ENCODE measurements at places on chromosomes 2 and 18.

GRCh38 chr2:42371611-42372473 lies 10.8 kb upstream of the COX7A2L start:
- no peak for DNase-seq

DNA sequence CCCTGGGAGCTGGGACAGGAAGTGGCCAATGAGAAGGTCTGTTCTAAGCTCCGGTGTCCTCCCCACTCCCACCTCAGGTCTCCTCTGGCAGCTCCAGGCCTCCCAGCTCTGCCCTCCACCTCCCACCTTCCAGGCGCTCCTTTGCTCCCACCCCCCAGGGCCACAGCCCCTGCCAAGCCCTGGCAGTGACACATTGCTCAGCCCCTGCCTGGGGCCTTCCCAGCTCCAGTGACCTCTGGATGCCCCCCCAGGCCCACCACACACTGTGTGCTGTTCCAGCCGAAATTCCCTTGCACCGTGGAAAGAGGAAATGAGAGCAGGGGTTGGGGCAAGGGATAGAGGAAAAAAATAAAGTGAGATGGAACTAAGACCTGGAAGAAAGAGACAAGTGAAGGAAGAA lies 289.6 kb downstream of the CYP26B1 start:
- no peak for DNase-seq

- no peak for DNase-seq
Observed at GRCh38 chr2:145653553-145653952, 1133.6 kb upstream of the ZEB2 start.

DNA sequence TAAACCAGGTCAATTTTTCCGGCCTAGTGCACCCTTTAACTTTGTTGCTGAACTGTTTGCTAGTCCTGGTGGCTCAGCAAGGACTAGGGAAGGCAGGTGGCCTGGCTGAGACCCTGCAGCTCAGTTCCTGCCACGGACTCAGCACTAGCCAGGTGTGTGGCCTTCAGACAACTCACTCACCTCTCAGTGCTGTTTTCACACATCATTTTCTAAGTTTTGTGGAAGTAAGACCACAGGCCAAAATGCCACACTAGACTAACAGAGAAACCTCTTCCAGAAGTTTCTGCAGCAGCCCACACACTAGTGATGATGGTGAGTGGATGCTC lies 65.9 kb upstream of the SLC1A4 start:
- DNase-seq = no peak

DNA sequence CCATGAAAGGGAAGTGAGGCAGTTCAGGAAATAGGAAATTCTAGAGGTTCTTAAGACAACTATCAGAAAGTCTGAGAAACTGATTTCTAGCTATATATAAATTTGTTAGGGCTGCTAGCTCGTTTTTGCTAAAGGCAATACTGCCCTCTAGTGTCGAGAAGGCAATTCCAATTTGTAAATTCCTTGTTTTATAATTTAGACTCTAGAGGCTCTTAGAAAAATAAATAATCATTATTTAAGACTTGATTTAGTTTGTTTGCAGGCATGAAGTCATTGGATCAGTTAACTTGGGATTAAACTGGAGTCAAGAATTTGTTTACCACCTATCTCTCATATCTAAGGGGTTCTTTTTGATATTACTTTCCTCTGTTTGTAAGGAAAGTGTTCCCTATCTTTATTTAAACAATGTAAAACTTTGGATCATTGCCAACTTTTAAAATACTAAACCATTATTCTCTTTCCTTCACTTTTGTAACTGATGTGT lies 66.2 kb downstream of the ACVR2A start:
- DNase-seq = no peak

DNA sequence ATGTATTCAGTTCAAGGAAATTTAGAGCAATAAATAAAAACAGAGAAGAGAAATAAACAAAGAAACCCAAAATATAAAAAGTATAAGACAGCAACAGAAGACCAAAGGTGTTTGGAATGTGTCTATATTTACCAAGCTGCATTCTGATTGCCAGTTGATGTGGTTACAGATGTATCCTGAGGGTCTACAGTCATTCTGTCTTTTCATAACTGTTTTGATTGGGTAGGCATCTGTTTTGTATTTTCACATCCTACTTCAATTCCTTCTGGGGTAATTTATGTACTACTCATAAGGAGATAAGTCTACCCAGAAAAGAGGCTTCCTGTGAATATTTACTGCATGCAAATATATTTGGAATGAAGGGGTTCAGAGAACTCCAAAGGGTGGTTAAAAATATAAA lies 596.8 kb upstream of the GCFC2 start:
- DNase-seq = no peak

DNA sequence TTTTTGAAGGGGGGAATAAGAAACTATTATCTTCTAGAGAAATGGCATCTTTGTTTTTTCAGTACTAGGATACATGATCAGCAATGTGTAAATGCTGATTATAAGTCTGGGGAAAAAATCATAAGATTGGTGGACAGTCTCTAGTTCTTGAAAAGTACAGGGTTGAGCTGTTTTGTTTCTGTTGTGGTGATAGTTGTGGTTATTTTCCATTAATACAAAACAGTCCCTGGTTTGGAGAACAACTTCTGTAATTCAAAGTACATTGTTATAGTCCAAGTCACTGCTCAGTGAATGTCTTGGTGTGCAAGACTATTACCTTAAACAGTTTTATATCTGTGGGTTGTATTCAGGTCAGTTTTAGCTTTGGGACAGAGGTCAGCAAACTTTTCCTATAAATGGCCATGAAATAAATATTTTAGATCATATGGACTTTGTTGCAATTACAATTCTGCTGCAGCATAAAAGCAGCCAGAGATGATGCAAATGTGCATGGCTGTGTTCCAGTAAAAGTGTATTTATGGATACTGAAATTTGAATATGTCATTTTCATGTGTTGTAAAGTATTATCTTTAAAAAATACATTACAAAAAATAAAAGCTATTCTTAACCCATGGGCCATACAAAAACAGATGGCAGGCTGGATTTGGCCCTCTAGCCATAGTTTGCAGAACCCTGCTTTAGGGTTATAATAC lies 111.0 kb downstream of the CERS6 start:
- no peak for DNase-seq

- DNase-seq = no peak
Observed at GRCh38 chr2:185132501-185133041, 534.2 kb downstream of the ZNF804A start.

DNA sequence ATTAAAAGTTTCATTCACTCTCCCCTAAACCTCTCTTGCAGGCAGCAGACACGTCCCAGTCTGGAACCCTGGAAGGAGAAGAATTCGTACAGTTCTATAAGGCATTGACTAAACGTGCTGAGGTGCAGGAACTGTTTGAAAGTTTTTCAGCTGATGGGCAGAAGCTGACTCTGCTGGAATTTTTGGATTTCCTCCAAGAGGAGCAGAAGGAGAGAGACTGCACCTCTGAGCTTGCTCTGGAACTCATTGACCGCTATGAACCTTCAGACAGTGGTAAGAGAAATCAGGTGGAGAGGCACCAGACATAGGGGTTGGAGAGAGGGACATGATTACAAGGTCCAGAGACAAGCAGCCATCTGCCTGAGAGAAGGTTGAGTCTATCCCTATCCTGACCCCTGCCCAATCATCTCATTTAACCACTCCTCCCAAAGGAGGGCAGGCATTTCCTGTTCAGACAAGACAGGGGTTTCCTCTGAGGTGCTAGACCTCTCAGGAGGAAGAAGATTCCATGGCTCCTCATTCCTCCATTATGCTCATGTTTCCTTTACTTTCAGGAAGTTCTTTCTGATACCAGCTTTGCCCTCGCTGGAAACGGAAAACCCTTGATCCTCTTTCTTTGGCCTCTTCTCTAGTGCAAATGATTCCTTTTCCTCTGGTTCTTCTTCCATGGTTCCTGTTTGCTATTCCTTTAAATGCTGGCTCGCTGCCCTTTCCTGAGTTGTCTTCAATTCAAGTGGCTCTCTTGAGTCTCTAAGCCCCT lies 15.1 kb downstream of the PLCD4 start:
- no peak for DNase-seq

DNA sequence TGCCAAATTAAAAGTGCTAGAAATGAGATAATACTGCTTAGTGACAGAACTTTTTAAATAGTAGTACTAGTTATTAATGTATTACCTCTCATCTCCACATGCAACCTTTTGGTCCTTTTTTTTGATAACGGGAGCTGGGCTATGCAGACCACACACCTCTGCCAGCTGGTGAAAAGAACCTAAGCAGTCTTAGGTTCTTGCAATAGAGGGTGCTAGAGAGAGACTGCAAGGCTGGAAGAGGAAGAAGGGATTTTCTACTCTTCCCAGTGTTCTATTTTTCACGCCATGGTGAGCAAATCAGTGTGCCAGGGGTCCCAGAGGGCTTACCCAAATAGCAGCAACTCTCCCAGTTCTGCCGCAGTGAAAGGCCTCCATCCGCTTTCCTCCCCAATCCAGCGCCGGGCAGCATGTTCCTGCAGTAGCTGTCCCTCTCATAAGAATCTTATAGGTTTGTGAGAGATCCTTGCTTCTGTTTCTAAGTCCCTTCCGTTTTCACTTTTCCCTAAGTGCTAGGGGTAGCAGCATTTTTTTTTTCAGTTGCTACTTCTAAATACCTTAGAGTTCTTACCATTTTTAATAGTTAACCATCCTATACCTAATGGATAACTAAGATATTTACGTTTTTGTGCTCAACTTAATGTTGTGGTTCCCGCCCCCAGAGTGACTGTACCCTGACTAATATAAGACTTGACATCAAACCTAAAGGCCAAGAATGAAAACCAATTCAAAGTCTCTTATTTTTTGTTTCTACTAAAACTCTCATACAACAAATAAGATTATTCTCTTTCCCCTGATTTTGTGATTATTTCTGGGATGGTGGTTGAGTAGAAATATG lies 69.4 kb upstream of the UBE2E3 start:
- DNase-seq = no peak

DNA sequence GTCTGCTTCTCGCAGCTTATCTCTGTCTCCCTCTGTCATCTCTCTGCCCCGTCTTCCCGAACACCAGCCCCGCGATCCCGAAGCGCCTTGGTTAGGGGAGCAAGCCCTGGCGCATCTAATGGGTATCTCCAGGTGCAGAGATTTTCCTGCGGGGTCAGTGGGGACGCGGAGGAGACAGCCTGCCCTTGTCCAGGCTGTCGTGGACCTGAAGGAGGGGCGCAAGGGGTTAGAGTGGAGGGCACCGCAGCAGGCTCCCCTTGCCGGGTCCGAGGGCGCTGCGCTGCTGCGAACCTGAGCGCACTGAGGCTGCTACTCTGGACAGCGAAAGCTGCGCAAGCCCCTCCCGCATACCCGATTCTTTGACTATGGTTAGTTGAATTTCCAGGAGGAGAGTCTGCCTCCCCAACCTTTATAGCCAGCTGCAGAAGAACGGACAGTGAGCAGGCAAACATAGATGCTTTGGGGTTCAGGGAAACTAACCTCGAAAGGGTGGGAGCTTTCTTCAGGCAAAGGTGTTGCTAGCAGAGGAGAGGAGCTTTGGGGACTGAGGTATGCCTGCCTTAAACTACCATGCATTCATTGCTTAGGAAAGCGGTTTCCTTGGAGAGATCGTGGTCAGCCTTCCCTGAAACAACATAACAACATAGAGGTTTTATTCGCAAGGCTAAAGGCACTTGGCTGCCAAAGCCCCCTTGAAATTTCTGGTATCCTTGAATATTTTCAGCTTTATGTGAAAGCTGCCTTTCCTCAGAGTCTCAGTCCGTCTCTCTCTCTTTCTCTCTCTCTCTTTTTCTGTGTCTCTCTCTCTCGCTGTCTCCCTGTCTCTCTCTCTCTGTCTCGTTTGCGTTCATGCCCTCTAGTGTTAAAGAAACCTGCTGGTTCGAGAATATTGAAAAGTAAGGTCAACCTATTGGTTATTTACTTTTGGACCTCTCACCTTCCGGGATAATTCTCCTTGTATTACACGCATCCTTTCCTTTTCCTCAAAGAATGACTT lies 1.6 kb downstream of the GALNT13 start:
- DNase-seq = no peak

- DNase-seq = no peak
Observed at GRCh38 chr2:103161456-103162289, 399.8 kb downstream of the TMEM182 start.

GRCh38 chr2:235605312-235606003 lies 111.6 kb downstream of the AGAP1 start:
- DNase-seq = peak; percentile 90

DNA sequence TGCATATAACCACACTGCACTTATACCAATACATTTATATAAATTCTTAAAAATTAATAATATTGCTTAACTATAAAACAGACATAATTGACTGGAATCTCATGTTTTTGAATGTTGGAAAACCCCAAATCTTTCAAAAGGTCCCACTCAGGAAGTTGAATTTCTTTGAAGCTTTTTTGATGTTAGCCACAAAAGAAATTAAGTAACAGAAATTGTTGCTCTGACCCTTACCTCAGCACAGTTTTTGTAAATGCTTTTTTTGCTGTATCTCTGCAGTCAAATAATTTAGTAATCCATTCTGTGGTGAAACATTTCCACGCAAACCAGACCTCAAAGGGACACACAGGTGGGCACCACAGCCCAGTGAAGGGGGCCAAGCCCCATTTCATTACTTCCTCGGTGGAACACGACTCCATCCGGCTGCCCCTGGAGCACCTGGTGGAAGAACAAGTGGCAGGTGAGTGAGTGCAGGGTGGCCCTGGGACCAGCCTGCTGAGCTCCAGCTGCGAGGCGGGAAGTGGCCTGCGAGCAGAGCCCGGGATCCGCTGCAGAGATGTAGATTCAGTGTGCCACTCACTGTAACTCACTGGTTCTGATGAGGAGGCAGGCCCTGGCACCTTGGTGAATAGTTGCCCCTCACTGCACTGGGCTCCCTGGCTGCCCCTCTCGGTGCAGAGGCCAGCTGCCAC lies 8.4 kb downstream of the SCLY start:
- peak; percentile 75 for DNase-seq

DNA sequence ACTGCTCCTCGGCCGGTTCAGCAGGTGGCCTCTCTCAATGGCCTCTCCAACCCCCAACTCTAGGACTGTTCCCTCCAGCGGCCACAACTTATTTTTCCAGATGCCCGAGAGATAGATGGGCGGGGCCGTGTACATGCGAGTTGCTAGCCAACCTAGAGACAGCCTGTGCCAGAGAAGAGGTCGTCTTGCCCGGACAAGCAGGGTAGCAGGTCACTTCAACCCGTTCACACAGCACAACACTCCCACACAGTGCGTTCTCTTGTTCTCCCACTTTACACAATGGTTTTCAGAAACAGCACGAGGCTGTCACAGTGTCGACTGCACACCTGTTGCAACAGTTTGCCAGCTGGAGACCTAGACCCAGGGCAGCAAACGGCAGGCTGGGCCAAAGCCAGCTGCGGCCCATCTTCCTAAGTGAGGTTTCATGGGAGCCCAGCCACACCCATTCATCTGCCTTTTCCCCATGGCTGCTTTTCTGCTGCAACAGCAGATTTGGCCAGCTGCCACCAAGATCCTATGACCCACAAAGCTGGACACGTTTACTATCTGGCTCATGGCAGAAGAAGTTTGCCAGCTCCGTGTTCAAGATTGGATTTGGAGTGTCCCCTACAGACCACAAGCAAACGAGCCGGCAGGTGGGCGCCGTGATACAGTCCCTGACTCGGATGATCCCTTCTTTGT lies 7.3 kb upstream of the PRLH start:
- no peak for DNase-seq

- DNase-seq = no peak
Observed at GRCh38 chr2:238187618-238188548, 15.6 kb downstream of the ILKAP start.

GRCh38 chr2:173087793-173088496 lies 12.3 kb downstream of the MAP3K20 start:
- DNase-seq = no peak
